ENCODE measurements at places on chromosomes 4 and X.

GRCh38 chr4:84167093-84167492 is 332.0 kb downstream of the NKX6-1 start:
- DNase-seq, result no peak

GRCh38 chr4:20075248-20075871 is 176.3 kb upstream of the SLIT2 start:
- DNase-seq, result no peak

DNA sequence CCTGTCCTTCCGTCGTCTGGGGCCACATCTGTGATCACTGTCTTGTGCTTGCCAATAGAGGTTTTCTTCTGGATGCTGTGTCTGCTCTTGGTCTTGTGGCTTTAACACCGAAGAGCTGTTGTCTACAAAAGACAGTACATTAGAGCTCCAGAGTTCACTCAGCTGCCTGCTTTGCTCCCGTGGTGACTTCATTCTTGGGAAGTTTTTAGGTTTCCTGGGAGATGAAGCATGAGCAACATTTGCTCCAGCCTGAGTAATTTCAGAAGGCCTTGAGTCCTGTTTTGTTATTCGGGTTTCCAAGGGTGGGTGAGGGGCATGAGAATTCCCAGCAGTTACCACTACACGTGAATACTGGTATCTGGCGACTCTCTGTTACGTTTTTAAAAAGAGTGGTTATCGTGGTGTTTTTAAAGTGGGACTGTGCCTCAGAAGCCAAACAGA is 189.2 kb downstream of the SHROOM3 start:
- no peak for DNase-seq

GRCh38 chr4:76987685-76988084 is 38.1 kb downstream of the SEPTIN11 start:
- no peak for DNase-seq

GRCh38 chrX:24395775-24396174 is 35.3 kb downstream of the SUPT20HL1 start:
- no peak for DNase-seq

- no peak for DNase-seq
Observed at GRCh38 chrX:97045470-97045869, 161.8 kb downstream of the RPA4 start.

- no peak for DNase-seq
Observed at GRCh38 chrX:133335027-133335426, 80.3 kb downstream of the GPC4 start.
